ENCODE measurements at places on chromosomes 6 and 20.

DNA sequence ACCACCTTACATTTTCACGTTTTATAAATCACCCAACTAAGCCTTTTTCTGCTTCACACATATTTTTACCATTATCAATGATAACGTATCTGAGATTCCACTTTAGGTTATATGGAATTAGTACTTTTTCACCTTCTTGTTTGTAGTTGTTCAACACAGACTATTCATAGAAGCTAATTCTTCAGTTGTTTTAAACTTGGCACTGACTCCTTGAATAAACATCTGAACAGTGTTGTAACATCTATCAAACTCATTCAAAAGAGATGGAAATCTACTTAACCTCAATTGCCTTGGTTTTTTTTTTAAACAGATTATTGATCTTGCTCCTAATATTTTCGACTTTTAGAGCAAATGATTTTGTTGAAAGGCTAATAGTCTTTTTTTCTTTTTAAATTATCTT is 34.2 kb downstream of the PTPRA start:
- ATAC-seq = no peak

- no peak for ATAC-seq
Measured at GRCh38 chr6:161169035-161169434, 104.8 kb downstream of the AGPAT4 start.

GRCh38 chr6:13284646-13285045 is 43.7 kb downstream of the TBC1D7 start:
- ATAC-seq = no peak

GRCh38 chr6:15266423-15266996 is 20.6 kb downstream of the JARID2 start:
- ATAC-seq = no peak

DNA sequence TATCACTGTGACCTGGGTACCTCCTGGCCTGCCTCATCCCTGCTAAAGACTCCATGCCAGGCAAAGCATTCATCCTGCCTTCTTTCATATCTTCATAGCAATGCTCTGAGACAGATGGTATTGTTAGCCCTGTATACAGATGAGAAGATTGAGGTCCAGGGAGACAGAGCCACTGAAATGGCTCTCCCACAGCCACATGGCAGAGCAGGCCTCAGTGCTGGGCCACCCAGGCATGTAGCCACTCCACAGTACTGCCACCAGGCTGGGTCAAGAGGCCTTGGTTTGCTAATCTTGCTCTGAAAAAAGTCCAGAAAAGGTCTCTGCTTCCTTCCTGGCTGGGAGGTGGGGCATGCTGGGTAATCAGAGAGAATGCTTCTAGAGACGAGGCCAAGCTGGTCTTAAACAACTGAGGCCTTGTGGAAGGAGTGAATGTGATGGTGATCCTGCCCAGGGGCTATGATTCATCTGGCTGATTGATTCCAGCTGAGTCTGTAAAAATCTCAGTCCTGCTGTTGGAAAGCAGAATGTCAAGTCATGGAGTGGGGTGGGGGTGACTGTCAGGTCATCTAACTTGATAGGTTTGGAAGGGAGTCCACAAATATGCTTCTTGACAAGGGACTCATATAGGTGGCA is 29.8 kb downstream of the HM13 start:
- no peak for ATAC-seq

DNA sequence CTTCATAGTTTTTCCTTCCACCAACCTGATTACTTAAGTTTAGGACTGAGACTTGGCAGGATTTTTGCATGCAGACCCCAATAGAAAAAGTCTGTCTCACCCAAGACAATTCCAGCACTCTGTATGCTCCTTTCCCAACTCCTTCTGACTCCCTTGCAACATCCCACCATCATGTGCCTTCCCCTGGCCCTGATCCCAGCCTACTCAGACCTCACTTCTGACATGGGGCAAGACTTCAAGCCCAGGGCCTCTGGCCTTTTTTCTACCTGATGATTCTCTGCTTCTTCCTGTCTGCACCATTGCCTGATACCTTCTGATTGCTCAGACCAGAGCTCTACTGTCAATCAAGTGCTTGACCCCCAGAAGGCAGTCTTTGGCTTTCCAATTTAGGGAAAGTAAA is 96.6 kb downstream of the HAO1 start:
- no peak for ATAC-seq

DNA sequence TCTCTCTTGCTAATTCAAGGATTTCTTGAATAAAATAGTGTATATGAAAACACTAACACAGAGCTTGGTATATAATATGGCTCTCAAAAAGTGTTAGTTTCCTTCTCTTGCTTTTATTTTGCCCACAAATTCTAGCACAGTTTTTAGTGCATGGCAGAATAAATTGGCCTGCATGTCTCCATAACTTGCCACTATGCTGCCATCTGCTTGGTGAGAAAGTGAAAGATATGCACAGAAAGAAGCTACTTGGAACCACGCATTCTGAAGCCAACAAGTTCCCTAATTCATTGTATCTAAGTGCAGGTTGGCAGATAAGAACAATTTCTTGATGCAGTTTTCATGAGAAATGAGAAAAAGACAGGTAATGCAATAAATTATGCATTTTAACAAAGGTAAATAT is 101.2 kb downstream of the EPHA7 start:
- ATAC-seq = no peak

DNA sequence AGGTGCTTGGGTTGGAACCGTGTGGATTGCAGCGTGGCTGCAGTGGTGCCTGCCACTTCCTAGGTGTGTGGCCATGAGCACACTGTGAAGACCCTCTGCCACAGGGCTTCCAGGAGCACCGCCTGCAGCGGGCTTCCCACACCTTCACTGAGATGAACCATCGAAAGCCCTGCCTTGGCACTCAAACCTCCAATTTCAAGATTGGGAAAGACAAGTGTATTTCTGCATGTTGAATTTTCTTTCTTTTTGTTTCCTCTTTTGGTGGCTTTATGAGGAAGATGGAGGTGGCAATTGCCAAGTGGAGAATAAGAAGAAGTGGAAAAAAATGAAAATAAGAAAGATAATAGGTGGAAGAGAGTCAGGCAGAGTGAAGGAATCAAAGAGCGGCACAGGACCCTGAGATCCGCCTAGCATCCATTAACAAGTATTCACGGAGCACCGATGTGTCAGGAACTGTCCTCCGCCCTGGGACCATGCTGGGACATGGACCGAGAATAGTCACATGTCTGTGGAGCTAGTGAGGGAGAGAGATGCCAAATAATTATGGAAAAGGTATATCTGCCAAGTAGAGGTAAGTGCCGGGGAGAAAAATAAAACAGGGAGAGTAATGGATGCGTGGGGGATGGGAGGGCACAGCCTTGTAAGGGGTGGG is 159.9 kb downstream of the BCAS1 start:
- no peak for ATAC-seq

DNA sequence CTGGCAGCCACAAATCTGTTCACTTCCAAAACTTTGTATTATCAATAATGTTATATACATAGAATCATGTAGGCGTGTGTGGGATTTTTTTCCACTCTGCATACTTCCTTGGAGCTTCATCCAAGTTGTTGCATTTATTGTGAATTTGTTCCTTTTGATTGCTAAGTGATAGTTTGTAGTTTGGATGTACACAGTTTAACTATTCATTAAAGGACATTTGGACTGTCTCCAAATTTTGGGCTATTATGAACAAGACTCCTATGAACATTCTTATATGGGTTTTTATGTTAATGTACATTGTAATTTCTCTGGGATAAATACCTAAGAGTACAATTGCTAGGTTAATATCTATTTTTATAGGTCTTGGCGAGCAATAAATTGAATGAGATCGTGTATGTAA is 36.2 kb upstream of the GCNT2 start:
- no peak for ATAC-seq

DNA sequence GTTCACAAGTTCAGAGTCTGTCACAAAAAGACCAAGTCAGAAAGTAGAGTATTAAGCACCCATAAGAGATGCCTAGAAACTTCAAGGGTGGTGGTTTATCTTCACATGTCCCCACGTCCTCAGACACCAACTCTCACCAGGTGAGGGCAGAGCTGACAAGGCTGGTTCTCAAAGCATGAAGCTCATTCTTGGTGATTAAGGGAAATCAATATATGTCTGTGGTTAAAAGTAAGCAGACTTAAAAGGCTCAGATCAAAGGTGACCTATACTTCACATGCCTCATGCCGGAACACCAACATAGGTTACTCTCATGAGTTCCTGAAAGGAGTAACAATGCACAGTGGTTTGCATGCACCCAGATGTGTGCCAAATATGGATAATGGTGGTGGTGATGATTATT is 27.0 kb downstream of the IL17A start:
- no peak for ATAC-seq

DNA sequence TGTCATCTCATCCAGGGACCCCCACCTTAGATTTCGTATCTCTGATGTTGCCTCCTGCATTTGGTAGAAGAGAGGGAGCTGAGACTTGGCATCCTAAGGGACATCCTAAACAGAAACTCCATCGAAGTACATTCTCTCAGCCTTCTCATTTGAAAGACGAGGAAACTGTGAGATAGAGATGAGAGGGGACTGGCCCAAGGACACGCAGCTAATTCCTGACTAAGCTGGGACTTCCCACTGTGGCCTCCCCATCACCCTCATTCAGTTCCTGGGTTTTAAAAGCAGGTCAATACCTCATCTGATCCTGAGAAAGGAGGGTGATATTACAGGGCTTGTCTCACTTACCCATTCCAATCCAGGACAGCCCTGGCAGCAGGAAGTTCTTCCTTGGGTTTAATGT is 855 bp upstream of the WFDC5 start:
- ATAC-seq = no peak

DNA sequence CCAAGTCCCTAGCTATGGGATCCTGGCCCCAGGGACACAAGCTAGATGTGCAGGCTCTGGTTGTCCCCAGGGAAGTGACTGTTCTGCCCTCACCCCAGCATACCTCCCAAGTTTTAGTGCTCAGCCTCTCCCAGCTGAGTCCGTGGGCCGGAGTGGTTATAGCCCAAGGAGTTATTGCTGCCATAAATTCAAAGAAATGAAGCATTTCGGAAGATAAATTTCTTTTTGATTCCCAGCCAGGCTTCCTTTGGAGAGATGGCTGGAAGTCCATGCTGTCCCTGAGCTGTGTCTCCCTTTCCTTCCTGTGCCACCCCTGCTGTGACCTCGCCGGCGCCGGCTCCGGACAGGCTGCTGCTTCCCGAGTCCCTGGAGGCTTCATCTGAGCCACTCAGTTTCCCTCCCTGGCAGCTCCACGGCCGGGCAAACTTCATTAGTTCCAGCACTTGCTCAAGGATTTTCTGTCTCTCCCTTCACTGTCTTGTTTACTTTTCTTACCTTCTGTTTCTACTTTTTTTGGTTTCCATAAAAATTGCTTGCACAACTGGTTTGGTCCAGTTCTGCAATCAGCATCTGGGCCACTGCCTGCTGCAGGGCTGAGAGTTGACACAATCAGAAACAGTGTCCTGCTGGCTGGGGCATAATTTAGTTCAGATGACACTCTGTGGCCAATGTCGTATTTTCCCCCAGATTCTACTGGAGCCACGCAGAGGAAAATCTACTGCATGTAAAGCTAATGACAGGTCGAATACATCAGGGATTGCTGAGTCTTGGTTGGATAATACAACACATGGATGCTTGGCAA is 225.5 kb downstream of the SYNDIG1 start:
- ATAC-seq = no peak

- no peak for ATAC-seq
Measured at GRCh38 chr6:128525406-128525805, 5.0 kb upstream of the PTPRK start.

DNA sequence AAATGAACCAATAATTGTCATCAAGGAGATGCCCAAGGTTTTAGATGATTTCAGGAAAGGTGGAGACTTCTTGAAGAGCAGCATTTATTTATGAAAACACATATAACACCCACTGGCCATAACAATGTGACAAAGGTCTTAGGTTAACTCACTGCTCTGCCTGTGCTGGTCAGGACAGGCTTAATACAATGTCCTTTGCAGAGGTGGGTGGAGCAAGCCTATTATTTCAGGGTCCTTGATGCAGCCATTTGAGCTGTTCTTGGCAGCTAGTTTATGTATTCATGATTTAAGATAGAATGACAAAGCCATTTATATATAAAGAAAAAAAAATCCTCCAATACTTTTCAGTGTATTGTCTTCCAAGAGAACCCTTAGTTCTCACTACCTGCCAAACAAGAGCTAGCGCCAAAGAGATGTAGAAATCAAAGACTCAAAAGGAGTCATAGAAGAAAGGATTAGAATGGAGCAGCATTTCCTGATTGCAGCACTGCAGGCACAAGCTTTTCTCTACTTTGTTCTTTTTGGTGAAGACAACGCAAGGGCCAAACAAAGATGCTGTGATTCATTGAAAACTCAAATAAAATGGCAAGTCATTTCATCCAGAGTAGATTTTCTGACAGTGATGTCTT is 124.3 kb upstream of the TSHZ2 start:
- ATAC-seq = no peak

- ATAC-seq = no peak
Measured at GRCh38 chr6:12903246-12903645, 186.7 kb downstream of the PHACTR1 start.

GRCh38 chr6:101231606-101232235 is 161.8 kb upstream of the GRIK2 start:
- ATAC-seq = no peak

DNA sequence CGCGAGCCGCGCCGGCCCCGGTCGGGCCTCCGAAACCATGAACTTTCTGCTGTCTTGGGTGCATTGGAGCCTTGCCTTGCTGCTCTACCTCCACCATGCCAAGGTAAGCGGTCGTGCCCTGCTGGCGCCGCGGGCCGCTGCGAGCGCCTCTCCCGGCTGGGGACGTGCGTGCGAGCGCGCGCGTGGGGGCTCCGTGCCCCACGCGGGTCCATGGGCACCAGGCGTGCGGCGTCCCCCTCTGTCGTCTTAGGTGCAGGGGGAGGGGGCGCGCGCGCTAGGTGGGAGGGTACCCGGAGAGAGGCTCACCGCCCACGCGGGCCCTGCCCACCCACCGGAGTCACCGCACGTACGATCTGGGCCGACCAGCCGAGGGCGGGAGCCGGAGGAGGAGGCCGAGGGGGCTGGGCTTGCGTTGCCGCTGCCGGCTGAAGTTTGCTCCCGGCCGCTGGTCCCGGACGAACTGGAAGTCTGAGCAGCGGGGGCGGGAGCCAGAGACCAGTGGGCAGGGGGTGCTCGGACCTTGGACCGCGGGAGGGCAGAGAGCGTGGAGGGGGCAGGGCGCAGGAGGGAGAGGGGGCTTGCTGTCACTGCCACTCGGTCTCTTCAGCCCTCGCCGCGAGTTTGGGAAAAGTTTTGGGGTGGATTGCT is 1.3 kb downstream of the VEGFA start:
- peak; percentile 40 for ATAC-seq

GRCh38 chr6:121216928-121217327 is 117.4 kb downstream of the TBC1D32 start:
- no peak for ATAC-seq

GRCh38 chr6:148263010-148263409 is 79.6 kb upstream of the SASH1 start:
- ATAC-seq = no peak

GRCh38 chr20:4835244-4836177 is 113.8 kb downstream of the PRND start:
- no peak for ATAC-seq

GRCh38 chr6:111614833-111615582 is 9.3 kb upstream of the TRAF3IP2 start:
- no peak for ATAC-seq

- ATAC-seq = no peak
Measured at GRCh38 chr6:150492941-150493340, 106.7 kb upstream of the PLEKHG1 start.
